ENCODE measurements at places on chromosomes 2 and 18.

GRCh38 chr2:146246002-146246735 is 1598.7 kb upstream of the ACVR2A start:
- DNase-seq = no peak

- no peak for DNase-seq
Measured at GRCh38 chr18:56641714-56642337, 3.4 kb upstream of the TXNL1 start.

- no peak for DNase-seq
Measured at GRCh38 chr2:232436381-232437194, 19.4 kb upstream of the ALPI start.

- DNase-seq = no peak
Measured at GRCh38 chr2:25358249-25358815, 16.6 kb upstream of the DNMT3A start.

GRCh38 chr2:164934401-164935117 is 20.8 kb downstream of the SLC38A11 start:
- no peak for DNase-seq

DNA sequence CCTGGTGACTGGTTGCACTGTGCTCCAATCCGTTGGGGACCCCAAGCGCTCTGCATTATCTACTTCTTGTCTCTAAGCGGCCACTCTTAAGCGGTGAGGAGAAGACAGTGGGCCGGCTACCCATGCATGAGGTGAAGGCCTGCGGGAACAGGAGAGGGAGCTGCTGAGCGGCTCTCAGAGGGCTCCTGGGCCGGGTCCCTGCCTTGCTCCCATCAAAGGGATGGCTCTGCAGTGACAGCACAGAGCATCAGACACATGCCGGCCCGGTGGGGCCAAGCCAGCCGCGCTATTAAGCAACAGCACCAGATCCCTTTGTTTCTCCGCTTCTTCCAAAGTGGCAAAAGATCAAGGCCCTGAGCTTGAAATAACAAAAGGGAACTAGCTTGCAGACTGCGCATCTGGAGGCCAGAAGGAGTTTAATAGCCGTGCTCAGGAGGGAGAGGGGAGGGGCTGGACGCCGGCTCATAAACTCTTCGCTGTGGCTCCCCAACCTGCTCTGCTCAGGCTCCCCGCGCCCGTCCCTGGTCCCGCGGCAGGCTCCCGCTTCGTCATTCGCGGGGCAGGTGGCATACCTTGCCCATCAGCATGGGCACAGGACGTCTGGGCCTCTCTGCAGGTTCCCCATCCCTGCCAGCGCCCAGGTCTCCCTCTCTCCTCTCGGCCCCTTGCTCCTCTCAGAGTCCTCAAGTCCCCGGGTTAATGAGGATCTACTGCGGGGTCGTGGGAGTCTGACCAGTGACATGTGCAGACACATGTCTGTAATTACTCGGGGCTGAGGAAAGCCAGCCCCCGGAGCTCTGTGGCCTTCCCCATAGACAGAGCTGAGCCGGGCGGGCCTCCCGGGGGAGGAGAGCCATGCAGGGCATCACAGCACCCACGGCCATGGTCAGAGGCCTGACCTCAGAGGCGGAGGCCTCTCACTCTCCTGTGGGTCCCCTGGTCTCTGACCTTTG is 96.7 kb downstream of the ASB1 start:
- DNase-seq = no peak

GRCh38 chr18:48621240-48621639 is 82.4 kb downstream of the CTIF start:
- no peak for DNase-seq

GRCh38 chr2:71831193-71831577 is 316.5 kb downstream of the CYP26B1 start:
- DNase-seq = no peak

- no peak for DNase-seq
Measured at GRCh38 chr2:240919786-240920782, 13.9 kb downstream of the CROCC2 start.

- DNase-seq = no peak
Measured at GRCh38 chr18:8667846-8668245, 37.5 kb upstream of the MTCL1 start.

DNA sequence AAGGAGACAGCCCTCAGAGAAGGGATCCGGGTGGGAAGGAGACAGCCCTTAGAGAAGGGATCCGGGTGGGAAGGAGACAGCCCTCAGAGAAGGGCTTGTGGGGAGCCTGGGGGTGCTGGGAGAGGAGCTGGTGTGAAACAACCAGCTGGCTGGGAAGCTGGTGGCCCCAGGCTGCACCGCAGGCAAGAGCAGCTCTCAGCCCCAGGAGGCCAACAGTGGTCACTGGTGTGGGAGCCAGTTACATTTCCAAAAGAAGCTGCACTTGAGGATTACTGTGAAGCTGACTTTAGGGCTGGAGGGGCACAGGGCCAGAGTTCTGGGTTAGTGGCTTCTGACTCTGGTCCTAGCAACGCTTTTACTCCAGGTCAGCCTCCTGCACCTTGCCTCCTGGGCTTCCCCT is 3.3 kb downstream of the HES6 start:
- DNase-seq = no peak

DNA sequence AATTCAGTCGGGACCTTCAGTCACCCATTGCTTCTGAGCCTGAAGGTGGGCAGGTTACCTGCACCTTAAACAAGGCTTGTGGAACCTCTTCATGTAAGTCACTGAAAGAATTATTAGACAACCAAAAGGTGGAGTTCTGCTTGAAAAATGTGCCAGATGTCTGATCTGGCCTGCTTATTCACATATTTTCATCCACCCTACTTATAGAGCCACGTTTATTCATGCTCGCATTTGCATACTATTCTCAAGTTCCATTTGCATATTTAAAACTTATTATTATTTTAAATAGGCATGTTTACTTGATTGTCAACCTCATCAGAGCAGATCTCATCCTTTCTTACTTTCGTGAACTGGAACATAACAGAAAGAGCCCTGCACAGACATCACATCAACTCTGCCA is 140.0 kb upstream of the NABP1 start:
- no peak for DNase-seq

GRCh38 chr2:119544075-119544938 is at the start of gene CFAP221:
Gene CFAP221 (plus strand): TSS chr2:119544449. CDS start chr2:119546132, 1,683 bp downstream.
- no peak for DNase-seq

GRCh38 chr2:68604077-68604476 is 39.3 kb upstream of the PROKR1 start:
- DNase-seq = no peak

DNA sequence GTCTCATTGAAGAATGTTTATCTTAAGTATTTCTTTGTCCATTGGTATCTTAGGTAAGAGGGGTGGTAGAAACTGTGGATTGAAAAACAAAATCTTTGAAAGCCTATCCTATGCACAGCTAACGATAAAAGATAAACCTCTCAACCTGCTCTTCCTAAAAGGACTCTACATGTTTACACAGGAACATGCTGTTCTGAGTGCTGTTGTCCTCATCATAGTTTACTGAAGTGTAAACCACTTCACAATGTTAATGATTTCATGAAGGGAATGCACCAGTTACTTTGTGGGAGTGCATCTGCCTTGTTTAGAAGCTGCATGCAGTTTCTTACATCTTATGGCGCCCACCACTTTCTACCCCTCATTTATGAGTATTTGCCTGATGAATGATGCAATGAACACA is 1.2 kb downstream of the ACMSD start:
- no peak for DNase-seq

- DNase-seq = no peak
Measured at GRCh38 chr2:48668992-48669391, 51.3 kb downstream of the GTF2A1L start.

DNA sequence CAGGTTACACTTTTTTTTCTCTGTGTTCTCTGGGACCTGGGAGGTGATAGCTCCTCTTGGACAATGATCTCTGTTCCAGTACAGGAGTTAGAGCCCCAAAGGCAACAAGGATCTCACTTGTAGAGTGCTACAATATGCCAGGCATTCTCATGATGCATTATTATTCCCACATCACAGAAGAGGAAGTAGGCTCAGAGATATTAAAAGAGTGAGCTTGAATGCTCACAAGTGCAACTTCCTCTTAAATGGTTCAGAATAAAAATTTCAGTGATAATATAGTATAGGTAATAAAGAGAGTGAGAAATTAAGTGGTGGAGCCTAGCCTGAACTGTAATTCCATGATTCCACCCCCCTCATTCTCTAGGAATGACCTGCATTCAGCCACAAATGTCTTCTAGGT is 21.4 kb downstream of the POLE4 start:
- DNase-seq = no peak

DNA sequence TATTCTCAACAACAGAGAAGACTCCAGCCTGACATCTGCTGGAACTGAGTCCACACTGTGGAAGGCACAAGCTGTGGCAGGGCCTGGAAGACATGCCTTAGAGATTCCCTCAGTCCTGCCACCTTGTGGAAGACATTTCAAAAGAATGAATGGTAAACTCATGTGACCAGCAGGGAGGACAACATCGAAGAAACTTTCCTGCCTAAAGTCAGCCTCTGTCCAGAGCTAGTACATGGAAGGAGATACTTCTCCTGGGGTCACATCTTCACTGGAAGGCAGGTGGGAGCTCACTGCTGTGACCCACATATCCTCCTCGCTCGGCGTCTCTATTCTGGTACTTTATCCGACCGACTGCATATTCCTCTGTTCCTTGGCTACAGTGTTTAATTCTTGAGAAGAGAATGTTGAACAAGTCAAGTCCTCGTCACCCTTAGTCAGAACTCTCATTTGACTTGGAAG is 59.5 kb downstream of the PUM2 start:
- DNase-seq = no peak

- DNase-seq = no peak
Measured at GRCh38 chr2:174663550-174663949, 65.9 kb upstream of the WIPF1 start.

- no peak for DNase-seq
Measured at GRCh38 chr2:180324182-180324581, 317.1 kb upstream of the CWC22 start.

DNA sequence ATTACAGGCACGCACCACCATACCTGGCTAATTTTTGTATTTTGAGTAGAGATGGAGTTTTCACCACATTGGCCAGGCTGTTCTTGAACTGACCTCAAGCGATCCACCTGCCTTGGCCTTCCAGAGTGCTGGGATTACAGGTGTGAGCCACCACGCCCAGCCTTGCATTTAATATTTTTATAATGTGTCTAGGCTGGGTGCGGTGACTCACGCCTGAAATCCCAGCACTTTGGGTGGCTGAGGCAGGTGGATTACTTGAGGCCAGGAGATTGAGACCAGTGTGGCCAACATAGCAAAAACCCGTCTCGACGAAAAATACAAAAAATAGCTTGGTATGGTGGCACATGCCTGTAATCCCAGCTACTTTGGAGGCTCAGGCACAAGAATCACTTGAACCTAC is 3.2 kb downstream of the RPL37A start:
- no peak for DNase-seq

DNA sequence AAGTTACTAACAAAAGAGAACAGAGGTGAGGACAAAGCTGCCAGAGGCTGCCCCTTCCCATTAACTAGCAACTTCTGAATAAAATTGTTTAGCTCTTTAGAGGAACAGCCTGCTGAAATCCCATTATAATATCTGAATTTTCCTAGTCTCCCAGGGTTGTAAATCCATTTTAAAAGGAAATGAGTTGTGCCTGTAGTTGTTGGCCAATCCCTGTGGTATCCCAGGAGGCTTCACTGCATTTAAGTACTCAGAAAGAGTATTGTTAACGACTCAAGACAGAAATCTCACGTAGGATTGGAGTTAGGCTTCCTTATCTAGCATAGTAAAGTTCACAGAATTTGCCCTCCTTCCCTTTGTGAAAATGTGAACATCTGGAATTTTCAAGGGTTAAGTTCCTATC is 8.9 kb downstream of the LAPTM4A start:
- no peak for DNase-seq

DNA sequence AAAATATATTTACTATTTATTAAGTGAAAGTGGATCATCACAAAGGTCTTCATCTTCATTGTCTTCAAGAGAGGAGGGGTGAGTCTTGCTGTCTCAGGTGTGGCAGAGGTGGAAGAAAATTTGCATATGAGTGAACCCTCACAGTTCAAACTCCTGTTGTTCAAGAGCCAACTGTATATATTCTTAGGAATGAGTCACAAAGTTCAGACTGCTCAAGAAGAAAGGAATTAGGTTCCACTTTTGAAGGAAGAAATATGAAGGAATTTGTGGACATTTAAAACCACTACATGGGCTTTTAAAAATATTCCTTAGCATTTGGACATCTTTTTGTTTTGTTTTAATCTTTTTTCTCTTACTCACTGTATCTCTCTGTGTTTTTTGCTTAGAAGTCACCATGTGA is 212.6 kb downstream of the INSIG2 start:
- no peak for DNase-seq

GRCh38 chr2:74567881-74568280 is 13.4 kb downstream of the DOK1 start:
- DNase-seq = no peak

- no peak for DNase-seq
Measured at GRCh38 chr2:203804070-203804469, 63.5 kb upstream of the CTLA4 start.

DNA sequence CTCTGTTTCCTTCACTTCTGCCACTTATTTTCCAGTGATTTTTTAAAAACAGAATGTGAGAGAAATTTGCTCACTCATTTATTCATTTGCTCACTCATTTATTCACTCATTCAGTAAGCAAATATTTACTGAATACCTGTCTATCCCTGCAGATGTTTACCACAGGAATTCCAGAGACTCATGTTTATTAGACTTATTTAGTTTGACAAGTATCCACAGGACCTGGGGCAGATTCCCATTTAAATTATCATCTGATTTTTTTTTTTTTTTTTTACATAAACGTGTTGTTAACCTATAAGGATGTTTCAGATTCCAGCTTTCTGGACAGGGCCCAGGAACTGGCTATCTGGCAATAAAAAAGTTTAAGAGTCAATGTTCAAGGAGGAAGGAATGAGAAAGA is 175.1 kb upstream of the ERBB4 start:
- DNase-seq = no peak

DNA sequence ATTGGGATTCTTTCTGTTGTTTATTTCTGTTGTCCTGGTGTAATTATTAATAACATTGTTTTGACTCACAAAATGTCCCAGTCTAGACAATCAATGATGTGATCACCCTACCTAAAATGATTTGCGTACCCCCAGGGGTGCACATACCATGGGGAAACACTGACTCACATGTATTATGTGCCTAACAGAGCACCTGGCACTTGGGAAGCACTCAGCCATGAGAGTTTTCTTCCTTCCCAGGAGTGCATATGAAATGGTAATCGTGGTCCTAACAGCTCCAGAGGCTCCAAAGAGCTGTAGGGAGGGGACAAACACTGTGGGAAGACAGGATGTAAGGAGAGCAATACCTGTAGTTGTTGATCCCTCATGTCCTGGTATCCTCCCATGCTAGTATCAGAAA is 187.8 kb upstream of the ERBB4 start:
- DNase-seq = no peak

GRCh38 chr2:42055573-42056514 is 8.0 kb downstream of the PKDCC start:
- no peak for DNase-seq
